ENCODE measurements at places on chromosomes 2 and 18.

GRCh38 chr18:6593142-6593885, 136.2 kb upstream of the ARHGAP28 start:
- no peak for DNase-seq

GRCh38 chr2:152046940-152047339, 51.9 kb downstream of the CACNB4 start:
- no peak for DNase-seq

DNA sequence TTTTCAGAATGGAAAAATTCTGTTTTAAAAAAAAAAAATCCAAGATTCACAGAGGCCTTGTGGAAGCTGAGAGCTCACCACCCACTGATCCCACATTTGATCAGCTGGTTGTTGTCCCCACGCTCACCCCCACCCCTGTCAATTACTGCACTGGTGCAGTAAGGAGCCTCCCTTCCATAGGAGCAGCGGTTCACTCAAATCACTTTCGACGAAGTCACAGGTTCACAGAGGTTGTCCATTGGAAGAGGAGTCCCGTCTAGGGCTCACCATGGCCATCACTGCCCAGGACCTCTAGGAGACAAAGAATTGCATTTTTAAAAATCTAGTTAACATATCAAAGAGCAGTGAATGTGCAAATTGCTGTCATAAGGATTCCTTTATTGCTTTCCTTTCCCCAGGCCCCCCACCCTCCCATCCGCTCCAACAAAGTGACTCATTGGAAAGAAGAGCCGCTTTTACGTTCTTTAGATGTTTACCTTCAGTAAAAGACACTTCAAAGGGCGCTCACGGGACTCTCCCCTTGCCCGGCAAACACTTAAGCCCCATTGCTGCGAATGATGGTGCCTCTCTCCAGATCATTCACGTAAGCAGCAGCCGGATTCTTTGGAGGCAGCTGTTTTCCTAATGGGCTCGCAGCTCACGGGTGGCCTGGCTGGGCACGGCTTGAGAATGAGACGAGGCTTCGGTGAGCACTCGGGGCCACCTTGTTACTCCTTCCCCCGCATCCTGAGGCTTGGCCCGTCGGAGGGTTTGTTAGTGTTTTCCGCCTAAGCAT, 165.5 kb upstream of the SALL3 start:
- no peak for DNase-seq

DNA sequence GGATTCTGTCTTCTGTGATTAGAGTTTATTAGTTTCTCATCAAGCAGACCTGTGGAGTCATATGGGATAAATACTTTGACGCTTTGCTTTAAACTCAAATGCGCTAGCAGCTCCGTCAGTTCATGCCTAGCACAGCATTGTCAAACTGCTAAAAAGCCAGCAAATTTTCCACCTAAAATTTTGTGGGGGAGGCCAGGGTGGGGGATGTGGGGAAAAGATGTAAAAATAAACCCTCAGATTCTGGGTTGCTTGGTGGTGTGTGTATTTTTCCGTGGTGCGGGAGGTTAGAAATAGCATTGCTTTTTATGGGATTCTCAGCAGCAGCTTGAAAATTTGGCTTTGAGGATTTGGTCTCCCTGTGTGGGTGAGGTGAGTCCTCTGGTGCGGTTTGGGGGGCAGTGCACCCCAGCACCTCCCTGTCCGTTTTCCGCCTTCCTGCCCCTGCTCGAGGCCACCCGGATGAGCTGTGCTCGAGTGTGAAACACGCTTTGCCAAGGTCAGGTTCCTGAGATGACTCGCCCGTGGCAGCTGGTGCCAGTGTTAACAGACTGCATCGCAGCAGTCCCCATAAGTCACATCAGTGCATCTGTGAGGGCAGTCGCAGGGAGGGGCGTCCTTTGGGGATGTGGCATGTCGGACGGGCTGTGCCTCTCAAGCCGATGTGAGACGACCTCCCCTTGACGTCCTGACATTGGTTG, 65.9 kb downstream of the LDLRAD4 start:
- no peak for DNase-seq

- no peak for DNase-seq
Measured at GRCh38 chr2:173090973-173091660, 15.5 kb downstream of the MAP3K20 start.

GRCh38 chr2:132392221-132392620, 24.4 kb upstream of the GPR39 start:
- DNase-seq: no peak

DNA sequence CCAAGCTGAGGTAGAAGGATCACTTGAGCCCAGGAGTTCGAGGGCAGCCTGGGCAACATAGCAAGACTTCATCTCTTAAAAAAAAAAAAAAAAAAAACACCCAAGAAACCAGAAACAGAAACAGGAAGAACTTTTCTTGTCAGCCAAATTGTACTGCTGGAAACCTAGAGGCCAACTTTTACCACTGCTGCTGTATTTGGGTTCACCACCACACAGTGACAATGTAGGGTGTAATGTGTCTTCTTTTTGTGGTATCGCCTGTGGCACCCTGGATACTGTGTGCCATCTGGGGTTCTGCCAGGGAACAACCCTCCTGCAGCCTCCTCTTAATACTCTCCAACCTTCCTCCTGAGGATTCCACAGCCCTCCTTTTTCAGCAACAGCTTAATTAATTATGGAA, 72.6 kb downstream of the STK39 start:
- DNase-seq: no peak

DNA sequence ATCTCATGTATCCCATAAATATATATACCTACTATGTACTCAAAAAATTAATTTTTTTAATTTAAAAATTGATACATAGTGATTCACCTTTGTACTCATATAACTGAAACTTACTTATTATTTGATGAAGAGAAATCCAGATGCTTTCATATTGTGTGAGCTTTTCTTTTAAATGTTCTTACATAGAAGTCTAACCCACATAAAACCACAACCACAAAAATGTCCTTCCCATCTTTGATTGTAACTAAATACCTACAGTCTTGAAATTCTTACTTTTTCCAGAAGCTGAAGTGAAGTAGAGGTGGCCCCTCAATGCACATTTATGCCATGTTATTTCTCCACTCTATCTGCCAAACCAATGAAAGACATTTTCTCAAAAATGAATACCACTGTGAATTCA, 117.9 kb upstream of the COL5A2 start:
- DNase-seq: no peak

GRCh38 chr2:1742681-1743395, 1.5 kb downstream of the PXDN start:
- peak; percentile 77 for DNase-seq

DNA sequence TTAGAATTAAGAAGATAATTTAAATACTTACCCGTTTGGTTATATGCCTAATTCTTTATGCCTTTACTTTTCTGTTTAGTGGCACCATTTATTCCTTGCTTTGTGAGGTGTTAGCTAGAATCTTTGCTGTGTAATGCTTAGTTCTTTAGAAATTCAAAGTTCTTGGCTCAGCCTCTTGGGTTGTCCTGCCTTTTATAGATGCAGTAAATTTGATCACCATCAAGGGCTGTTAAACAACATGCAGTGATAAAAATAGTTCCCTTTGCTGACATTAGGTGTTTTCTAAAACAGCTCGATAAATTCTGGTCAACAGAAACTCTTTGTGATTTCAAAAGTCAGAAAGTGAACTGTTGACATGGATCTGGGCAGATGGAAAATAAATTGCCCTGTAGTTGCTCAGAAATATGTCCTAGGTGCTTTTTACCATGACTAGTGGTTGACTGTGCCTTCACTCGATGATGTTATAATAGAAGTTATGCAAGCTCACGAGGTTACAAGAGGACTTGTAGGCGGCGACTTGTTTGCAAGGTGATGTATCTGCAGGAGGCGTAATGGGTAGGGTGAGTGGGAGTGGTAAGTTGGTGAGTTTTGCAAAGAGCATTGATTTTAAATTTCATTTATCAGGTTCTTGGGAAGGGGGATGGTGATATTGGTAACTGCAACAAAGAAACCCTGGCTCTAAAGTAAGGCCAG, 52.1 kb downstream of the LRRTM1 start:
- DNase-seq: no peak

GRCh38 chr18:61706276-61706915, 186.4 kb downstream of the RNF152 start:
- no peak for DNase-seq

GRCh38 chr2:150097901-150098531, 389.5 kb downstream of the RND3 start:
- DNase-seq: no peak

DNA sequence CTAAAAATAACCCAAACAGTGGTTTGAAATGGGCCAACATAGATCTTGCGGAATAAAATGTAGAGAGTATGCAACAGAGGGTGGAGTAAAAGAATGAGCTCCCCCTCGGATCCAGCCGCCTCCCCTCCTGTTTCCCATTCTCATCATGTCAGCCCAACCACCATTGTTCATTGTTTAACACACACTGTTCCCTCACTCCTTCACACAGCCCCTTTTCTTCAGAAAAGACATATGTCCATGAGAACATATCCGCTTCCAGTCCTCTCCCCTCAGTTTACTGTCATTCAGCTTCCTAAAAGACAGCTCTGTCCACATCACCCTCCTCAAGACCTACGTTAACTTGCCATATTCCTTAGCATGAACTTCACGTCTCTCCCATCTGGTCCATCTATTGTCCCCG, 62.9 kb upstream of the SERTAD2 start:
- DNase-seq: no peak

GRCh38 chr2:57906152-57906732, 140.4 kb upstream of the VRK2 start:
- peak; percentile 21 for DNase-seq

- DNase-seq: no peak
Measured at GRCh38 chr2:61537277-61537949, 743 bp downstream of the XPO1 start.

GRCh38 chr2:152823905-152824304, 105.5 kb downstream of the ARL6IP6 start:
- DNase-seq: no peak

DNA sequence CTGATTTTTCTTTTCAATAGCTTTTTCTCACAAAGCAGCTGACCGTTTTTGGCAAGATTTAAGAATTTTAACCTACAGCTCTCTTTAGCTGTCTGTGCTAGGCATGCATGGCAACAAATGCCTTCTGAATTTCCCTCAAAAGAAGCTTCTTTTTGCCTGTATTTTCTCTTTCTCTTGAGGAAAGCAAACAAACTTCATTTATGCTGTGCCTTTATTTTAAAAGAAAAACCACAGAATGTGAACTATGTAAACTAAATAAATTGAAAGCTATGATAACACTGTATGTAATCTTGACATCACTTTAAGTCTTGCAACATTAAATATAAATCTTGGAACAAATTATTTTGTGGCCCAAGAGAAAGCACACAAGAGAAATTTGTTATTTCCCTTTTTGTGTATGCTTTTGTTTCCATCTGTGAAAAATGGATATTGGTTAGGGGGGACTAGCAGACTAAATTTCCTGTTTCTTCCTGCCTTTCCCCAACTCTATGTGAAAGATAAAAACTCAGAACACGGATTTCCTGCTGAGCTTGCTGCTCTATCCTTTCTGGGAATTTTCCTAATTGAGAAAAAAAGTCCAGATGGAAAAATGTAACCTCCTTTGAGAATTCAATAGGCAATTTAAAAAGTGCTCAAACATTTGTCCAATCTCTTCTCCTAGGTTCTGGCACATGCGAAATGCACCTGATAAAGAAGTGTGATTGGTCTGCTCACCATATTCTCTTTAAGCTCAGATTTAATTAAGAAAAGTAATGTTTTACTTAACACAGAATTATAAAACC, 20.9 kb upstream of the TFPI start:
- no peak for DNase-seq

DNA sequence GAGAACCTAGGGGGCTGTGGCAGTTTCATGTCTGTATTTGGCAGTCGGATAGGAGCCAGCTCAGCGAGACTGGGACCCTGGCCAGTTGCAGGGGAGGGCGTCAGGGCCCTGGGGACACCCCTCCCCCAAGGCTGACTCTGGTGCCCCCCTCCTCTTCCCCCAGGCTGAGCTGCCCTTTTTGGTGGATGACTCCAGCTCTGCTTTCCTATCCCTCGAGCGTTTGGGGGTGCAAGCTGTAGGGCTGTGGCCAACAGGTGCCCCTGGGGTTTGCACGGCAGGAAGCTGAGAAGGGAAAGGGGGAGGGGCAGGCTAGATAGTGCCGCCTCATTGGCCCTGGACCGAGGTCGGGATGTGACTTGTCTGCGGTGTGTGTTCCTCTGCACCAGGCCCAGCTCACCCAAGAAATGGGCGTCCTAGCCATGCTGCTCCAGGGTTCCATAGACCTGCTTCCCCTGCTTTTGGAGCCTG, 26.4 kb downstream of the SPEG start:
- DNase-seq: no peak

DNA sequence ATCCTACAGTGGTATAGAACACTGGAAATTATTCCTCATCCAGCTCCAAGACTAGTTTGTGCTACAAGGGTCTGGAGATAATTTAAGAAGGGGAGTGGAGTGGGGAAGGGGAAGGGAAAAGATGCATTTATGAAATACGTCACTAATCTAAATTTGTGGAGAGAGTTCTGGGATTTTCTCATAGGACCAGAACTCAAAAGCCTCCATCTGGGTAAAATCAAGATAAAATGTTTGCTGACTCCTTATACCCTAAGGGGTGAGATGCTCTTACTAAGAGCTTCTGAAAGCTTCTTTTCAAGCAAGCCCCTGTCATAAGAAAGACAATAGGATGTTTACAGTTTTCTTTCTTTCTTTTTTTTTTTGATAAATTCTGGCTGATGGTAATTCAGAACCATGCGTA, 88.5 kb upstream of the RBMS1 start:
- no peak for DNase-seq

GRCh38 chr2:223532161-223532560, 70.0 kb downstream of the SCG2 start:
- no peak for DNase-seq

DNA sequence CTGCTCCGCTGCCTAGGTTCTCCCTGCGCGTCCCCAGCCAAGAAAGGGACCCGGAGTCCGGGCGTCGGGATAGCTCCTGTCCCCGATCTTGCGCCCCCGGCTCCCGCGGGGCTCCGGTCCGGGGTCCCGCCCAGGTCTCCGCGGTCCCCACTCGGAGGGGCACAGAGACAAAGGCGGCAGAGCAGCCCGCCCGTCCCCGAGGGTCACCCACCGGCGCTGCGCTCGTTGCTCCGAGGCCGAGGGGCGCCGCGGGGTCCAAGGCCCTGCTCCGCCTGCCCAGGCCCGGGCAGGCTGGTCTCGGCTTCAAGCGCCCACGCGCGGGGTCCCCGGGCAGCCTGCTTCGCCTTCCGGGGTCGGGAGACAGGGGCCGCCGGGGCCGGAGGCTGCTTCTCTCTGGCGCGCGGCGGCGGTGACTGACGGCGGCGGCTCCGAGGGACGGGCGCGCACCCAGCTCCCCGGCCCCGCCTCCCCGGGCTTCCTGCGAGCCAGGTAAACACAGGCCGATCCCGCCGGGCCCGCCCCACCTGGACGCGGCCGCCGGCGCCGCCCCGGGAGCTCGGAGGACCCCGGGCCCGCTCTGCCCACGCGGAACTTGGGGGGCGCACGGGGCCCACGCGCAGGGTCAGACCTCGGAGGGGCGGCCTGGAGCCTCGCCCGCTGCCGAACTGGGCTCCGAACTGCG, at the start of gene MBP:
MBP (minus strand) TSS at position 415 of the 682 bp plus-strand sequence. CDS start 27,522 bp downstream, outside the sequence.
- peak; percentile 61 for DNase-seq
